ENCODE measurements at places on chromosomes 1 and 21.

- no peak for DNase-seq
Measured at GRCh38 chr1:203609979-203610493, 16.6 kb upstream of the ATP2B4 start.

DNA sequence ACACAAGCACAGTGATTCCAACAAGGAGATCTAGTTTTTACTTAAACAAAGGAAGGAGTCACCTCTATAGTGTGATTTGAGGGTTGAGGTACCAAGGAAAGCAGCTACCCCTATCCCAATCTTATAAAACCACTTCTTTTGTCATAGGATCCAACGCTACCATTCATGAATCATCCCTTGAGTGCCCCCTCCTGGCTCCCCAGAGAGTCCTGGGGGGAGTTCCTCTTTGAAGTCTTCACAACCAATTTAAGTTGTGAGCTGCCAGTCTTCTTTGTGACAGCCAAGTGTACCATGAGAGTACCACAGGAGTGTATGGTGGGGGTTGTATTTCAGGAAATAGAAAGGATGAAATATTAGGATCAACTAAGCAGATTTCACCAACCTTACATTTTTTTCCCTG, 39.1 kb upstream of the NHLH2 start:
- no peak for DNase-seq

GRCh38 chr1:45221716-45222115, 15.3 kb upstream of the ZSWIM5 start:
- no peak for DNase-seq

DNA sequence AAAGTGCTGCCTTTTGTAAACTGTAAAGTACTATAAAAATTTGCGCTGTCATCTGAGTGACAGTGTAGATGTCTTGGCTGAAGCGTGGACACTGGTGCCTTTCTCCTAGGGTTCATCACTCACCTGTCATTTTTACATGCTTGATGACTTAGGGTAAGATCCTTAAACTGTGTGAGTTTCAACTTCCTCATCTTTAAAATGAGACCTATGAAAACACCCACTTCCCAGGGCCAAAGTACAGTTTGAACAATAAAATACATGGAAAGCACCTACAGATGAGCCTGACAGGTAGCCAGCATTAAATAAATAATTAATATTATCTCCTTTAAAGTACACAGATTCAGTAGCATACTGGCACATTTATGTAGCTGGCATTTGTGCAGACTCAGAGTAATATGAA, 309.9 kb downstream of the CHRM3 start:
- DNase-seq, result no peak

DNA sequence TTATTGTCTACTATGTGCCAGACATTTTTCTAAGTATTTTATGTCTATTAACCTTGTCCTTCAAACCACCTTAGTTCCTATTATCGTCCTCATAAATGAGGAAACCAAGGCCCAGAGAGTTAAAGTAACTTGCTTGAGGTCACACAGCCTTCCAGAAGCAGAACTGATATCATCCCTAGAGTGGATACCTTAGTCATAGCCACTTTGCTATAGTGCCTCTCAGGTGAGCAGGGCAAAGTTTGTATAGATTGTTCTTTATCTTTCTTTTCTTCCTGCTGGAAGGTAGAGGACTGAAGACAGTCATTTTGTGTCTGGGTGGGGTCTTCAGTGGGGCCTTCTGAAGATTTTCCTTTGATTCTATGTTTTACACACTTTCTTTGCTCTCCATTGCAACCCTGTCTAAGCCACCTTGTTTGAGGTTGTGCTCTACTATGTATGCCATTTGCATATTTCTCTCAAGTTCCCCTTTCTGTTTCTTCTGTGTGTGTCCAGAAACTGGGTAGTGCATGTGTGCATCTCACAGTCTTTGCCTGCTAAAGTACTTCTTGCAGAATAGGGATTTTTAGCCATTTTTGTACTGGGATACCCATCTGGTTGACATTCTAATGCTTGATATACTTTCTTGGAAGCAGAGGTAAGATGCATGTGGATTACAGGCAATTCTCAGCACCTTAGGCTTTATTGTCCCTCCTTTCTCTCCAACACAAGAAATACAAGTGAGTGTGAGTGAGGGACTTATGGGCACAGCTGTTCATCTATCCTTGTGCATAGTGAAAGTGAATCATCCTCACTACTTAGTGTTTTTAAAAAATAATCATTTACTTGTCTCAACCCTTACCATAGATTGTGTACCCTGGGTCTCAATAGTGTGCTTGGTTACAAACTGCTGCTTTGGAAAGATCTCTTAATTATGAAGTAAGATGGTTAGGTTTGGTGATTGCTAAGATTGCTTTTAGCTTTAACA, 207.6 kb upstream of the HMCN1 start:
- no peak for DNase-seq

- DNase-seq, result no peak
Measured at GRCh38 chr1:13702425-13703127, 2.6 kb downstream of the PRDM2 start.
